ENCODE measurements at places on chromosomes 5 and 9. TPM values are rescaled to one million over a fixed set of nuclear protein-coding genes. Genes with fewer than 3 reads are reported as not detected.

The PCDH12 gene
- total RNA-seq = not detected

The KIAA0825 gene
- total RNA-seq = 2.9 TPM

The NR2F1 gene
- total RNA-seq = 5.4 TPM

The SV2C gene
- not detected for total RNA-seq

The LMX1B gene
- not detected for total RNA-seq

The EQTN gene
- total RNA-seq = not detected

Measured in myocyte (in vitro differentiated cells).